Activated CD4-positive, alpha-beta T cell treated with anti-CD3 and anti-CD28 coated beads, Interleukin-2, amount 10 ng/mL, durations not matched to agents 7 days and 5 days (primary cell): ENCODE measurements at places on chromosomes 3 and 15. TPM values are rescaled to one million over a fixed set of nuclear protein-coding genes. Genes with fewer than 3 reads are reported as not detected.

- H3K4me1 ChIP-seq: peaks cover 7% of the 10 kb centered on the region
- no peaks in the 10 kb centered on the region for H3K27me3 ChIP-seq
- peaks cover 7% of the 10 kb centered on the region for H3K36me3 ChIP-seq
- no peak for DNase-seq
- H3K4me3 ChIP-seq: no peak overlapping the region
Observed at GRCh38 chr3:188700501-188700900, 471.3 kb upstream of the TPRG1 start.

DNA sequence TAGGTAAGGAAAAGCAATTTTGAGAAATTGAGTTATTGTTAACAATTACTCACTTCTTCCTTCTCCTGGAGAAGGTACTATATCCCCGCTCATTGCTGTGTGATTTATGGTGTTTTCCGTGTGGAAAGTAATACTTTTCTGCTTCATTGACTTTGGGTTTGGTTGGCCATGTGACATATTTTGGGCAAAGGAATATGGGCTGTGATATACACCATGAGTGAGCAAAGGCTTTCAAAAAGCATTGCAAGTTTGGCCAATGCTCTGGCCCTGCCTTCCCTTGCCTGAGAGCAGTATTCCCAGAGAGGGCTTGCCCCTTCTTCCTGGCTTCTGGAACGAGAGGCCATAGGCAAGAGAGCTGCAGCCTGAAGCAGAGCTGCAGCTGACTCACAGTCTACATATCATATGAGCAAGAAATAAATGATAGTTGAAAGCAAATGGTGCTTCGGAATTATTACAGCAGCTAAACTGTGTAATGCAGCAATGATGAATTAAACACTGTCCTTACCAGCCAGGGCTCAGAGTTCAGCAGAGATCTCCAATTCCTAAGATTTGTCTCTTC is 216.8 kb upstream of the CD96 start:
- no peak overlapping the region for H3K4me3 ChIP-seq
- peaks cover 33% of the 10 kb centered on the region for H3K4me1 ChIP-seq
- no peak overlapping the region for H3K27ac ChIP-seq
- DNase-seq: no peak
- H3K27me3 ChIP-seq: no peaks in the 10 kb centered on the region
- peaks cover 14% of the 10 kb centered on the region for H3K36me3 ChIP-seq

Gene CLDN18
- not detected for total RNA-seq

Gene GOLGA8S
- total RNA-seq: 0.20 TPM
